ENCODE measurements at places on chromosomes 2 and 18.

- no peak for DNase-seq
Observed at GRCh38 chr2:31810200-31810917, 200.4 kb downstream of the MEMO1 start.

- DNase-seq: no peak
Observed at GRCh38 chr2:66443186-66443978, 8.5 kb downstream of the MEIS1 start.

DNA sequence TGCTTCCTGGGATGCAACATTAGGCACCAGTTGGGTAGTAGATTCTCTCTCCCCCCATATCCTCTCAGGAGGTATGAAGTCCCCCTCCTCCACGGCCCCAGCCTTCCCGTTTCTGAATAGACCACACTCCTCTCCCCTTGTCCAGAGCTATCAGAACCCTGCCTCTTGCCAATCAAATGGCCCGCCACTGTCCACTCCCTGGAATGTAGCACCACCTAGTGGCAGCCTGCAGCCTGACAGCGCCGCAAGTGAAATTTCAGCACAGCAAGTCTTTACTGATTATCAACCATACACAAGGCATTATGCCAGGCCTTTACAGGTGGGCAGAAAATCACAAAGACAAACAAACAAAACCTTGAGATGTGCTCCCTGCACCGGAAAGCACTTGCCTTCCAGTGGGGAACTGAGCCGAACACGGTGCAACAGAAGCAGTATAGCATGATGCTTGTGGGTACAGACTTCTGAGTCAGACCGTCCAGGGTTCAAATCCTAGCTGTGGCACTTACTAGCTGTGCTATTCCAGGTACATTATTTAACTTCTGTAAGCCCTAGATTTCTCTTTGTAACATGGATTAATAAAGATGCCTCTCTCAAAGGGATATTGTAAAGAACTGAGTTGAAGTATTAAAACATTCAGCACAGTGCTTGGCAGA is 174.0 kb downstream of the SMAD2 start:
- DNase-seq: peak; percentile 67

DNA sequence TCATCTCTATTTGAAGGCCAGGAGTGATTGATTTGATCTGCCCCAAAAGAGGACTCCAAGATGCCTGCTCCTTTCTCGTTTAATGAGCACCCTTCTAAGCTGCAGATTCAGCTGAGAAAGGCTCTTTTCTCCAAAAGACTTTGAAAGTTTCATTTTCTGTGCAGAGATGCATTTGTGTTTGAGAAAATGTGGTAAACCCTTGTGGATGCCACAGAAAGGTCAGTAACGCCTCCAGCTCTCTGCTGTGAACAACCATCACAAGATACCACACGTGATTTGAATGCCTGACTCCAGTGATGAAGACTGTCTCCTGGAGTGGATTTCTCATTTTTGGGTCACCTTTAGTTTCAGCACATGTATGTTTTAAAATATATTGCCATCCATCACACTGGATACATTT is 35.0 kb upstream of the CCDC85A start:
- DNase-seq: no peak

- DNase-seq: no peak
Observed at GRCh38 chr2:161725297-161725696, 101.1 kb downstream of the SLC4A10 start.

- DNase-seq: no peak
Observed at GRCh38 chr2:233448220-233448559, 93.9 kb downstream of the DGKD start.

- DNase-seq: no peak
Observed at GRCh38 chr2:225097035-225097434, 54.8 kb upstream of the DOCK10 start.

DNA sequence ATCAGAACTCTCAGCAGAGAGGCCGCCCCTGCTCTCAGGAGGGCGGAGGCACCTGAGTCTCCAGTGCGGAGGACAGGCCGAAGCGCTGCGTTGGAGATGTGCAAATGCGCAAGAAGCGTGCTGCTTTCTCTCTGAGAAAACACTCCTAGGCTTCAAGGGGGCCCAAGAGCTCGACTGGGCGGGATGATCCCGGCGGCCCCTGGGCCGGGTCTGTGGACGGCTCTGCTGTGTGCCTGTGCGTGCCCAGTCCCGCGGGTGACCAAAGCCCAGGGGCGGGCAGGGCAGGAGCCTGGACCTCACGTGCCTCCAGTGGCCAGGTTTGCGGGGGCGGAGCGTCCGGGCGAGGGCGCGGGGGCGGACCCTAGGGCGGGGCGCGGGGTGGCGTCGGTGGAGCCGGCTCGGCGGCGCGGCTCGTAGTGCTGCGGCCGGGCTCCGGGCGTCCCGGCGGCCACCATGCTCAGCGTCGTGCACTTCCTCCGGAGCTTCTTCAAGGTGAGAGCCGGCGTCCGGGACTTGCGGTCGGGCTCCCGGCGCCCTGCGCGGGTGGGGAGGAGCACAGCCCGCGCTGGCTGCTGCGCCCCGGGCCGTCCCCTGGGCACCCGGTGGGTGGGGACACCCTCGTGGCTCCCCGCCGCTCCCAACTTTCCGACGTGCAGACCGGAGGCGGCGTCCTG is at the start of gene ARHGEF4:
TSS of gene ARHGEF4 (plus strand) at position 414 of the 674 bp plus-strand sequence. CDS start at position 454, 40 bp downstream.
- no peak for DNase-seq
